ENCODE measurements at places on chromosomes 2 and 18.

GRCh38 chr2:48144777-48145176, 238.5 kb upstream of the FBXO11 start:
- peak; percentile 18 for DNase-seq

DNA sequence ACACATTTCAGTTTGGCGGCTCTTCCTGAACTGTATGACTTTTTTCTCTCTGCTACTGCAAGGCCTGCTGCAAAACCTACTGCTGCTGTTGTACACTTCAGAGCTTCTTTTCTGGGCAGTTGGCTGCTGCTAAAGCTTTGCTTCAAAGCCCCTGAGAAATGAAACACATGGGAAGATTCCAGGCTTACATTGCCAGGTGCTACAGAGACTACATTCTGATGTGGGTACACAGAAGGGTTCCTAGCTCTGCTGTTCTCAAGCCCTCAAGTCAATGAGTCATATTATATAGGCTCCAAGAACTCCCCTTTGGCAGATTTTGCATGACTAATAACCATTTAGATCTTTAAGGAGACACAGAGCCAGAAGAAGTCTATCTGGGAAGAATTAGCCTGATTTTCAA, 12.9 kb upstream of the PGAP1 start:
- no peak for DNase-seq

DNA sequence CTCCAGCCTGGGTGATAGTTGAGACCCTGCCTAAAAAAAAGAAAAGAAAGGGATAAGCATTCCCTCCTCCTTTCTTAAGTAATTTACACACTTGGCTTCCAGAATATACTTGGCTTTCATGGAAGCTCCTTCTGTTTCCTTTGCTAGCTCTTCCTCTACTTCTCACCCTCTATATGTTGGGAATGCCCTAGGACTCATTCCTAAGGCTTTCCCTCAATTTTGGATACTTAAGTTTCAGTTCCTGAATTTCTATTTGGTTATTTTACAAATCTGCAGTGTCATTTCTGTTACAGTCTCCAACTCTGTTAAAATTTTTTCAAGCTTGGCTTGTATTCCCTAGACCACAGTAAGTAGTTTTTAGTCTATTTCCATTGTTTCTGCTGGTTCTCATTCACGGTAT, 23.6 kb downstream of the SP3 start:
- DNase-seq = no peak

GRCh38 chr2:241354668-241355658, 1.1 kb upstream of the FARP2 start:
- peak; percentile 70 for DNase-seq

DNA sequence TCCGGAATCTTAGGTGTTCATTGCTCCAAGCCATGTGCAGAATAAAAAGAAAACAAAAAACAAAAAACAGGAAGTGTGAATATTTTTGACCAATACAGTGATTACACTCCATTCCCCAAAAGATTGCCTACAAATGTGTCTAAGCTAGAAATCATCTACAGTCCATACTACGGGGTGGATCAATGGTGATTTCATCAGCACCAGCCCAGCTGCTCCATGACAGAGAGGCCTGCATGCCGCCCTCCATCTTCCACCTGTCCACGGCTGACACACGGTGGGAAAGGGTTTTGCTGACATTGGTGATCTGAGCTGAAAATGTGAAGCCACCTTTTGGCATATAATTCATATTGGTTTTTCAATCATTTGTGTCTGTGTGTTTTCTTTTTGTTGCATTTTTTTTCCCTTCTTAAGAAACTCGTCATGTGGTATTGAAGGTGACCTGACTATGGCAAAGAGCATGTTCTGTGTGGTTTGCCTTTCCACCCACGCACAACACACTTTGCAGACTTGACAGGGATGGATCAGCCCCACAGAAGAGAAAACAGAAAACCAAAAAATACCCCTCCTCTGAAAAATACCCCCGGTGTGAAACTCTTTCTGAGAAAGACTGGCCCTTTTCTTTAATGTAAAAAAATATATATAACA, 533.1 kb downstream of the RNF144A start:
- peak; percentile 84 for DNase-seq

DNA sequence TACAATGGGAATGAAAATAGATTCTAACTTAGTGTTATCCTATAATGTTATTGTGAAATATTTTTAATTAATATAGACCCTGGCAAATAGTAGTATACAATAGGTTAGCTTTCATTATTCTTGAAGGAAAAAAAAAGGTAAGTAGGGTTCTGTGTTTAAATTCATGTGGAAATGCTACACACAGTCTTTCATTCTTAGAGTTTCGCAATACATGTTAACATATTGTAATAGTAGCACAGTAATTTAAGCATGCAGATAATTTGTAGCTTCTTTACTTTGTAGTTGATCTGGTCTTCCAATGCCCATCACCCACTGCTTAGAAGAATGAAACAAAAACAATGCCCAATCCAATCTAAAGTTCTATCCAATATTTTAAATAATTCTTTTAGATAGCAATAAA, 54.8 kb upstream of the MSTN start:
- no peak for DNase-seq

- DNase-seq = no peak
Observed at GRCh38 chr18:63208676-63209075, 110.9 kb downstream of the BCL2 start.

- DNase-seq = no peak
Observed at GRCh38 chr2:233338046-233338445, 16.2 kb upstream of the DGKD start.

GRCh38 chr2:209358992-209359391, 64.9 kb upstream of the MAP2 start:
- DNase-seq = no peak

DNA sequence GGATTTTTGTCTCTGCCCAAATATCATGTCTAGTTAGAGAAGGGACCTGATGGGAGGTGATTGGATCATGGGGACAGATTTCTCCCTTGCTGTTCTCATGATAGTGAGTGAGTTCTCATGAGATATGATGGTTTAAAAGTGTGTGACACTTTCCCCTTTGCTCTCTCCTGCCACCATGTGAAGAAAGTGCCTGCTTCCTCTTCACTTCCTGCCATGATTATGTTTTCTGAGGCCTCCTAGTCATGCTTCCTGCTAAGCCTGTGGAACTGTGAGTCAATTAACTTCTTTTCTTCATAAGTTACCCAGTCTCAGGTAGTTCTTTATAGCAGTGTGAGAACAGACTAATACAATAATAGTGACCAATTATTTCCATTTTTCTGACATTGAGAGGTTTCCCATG, 167.3 kb upstream of the CYRIA start:
- no peak for DNase-seq

GRCh38 chr2:26018184-26019055, 15.5 kb upstream of the RAB10 start:
- peak; percentile 75 for DNase-seq

GRCh38 chr2:45102579-45103117, 93.4 kb upstream of the SIX2 start:
- no peak for DNase-seq

DNA sequence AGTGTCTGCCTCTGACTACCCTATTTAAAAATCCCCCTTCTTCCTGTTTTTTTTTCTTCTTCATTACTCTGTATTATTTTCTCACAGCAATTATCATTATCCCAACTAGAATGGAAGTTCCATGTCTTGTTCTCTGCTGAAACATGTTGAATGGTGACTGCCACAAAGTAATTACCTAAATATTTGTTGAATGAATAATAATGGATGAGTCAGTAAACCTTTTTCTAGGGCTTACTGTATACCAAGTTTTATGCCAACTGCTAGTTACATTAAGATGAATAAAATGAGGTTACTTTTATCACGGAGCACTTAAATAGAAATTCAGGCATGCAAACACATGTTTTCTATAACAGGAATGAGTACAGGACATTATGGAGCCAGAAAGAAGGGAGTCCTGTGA, 490.6 kb downstream of the THSD7B start:
- DNase-seq = no peak

DNA sequence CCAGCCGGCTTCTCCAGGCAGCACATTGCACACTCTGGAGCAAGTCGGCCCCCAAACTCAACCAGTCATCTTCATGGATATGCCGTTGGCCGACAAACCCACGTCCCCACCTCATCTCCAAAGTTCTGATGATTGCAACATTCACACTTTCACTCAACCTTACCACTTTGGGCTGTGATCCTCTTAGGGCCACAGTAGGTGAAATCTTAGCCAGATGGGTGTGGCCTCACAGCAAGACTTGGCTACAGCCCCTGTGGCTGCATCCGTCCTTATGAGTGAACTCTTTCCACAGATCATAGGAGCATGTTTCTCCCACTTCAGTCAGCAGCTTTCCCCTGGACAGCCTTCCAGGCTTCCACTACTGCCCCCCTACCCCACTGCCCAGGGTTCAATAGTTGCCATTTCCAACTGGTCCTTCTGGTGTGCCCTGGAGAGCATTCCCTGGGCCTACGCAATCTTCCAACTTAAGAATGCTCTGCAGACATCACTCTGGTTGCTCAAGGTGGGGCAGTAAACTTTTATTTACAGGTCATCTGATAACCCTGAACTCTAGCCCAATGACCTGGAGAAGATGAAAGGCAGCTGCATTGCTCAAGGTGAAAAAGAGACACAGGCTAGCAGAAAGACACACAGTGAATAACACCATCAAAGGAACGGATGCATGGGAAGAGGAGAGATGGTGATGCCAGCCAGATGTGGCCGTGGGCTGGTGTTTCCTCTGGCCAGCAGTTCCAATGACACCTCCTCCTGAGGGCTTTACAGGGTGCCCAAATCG, 34.5 kb downstream of the ARL4C start:
- DNase-seq = peak; percentile 36

- no peak for DNase-seq
Observed at GRCh38 chr2:102111823-102112222, 30.7 kb upstream of the IL1R1 start.

DNA sequence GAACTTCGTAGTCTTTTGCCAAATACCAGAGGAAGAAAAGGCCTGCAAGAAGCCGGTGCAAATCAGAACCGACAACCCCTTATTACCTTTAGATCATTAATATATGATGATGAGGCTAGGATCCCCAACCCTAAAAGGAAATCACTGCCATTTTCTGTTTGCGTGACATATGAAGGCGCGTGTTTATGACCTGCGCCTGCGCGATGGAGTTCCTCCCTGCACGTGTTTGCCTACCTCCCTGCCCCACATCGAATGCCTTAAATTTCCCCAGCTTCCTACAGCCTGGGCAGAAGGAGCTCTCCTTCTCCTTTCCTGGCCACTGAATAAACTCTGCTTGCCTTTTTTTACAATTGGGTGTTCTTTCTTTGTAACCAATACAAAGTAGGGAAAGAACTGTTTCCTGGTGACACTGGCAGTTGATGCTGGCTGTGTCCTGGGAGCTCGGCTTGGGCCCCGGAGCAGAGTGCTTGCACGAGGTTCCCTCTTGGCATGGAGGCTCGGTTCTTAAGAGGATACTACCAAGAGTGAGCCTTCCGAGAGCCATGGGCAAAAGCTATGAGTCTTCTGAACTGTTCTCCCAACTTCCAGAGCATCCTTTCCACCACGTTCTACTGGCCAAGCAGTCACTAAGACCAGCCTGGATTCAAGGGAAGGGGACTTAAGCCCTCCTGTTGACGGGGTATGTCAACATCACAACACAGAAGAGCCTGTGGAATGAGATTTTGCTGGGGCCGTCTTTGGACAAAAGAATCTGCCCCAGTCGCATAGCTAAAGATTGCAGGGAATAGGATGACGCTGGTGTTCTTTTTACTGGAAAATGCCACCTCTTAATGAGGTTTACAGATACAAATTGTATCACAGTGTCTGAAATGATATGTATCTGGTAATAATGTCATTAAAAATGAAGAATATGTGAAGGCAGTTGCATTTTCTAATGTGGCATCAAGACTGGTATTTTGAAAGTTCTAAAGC, 179.8 kb downstream of the SH3BP4 start:
- DNase-seq = no peak

DNA sequence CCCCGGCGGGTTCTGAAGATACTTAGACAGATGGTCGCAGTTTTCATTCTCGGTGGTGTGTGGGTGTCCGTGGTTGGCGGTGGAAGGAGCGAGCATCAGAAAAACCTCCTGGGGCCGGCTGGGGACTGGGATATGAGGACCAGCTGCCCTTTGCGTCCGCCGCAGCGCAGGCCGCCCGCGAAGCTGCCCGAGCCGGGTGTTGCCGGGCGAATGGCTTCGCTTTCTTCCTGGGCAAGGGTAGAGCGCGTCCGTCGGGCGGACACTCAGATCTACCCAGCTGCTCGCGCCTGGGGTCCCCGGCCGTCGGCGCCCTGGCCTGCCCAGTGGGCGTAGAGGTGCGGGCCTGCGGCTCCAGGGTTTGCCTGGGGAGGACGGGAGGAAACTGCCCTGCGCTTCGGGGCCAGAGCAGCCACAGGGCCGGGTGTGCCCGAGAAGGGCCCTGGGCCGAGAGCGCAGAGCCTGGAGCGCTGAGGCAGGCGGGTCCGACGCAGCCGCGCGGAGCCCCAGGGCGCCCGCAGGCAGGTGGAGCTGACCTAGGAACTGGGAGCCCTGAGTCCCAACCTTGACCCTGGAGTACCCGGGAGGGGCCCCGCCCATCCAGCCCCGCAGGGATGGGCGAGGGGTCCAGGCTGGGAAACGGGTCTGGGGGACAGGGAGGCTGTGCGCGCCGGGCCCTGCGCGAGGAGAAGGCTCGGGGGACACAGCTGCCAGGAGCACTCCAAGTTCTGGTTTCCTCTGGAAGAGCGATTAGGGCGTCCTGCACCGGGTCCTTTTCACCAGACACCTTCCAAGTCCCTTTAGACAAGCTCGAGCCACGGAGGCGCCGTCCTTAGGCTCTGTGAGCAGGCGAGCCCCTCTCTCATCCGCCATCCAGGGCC, 1.3 kb downstream of the TWIST2 start:
- DNase-seq = no peak

GRCh38 chr2:98702127-98702802, 28.7 kb downstream of the MGAT4A start:
- DNase-seq = no peak

DNA sequence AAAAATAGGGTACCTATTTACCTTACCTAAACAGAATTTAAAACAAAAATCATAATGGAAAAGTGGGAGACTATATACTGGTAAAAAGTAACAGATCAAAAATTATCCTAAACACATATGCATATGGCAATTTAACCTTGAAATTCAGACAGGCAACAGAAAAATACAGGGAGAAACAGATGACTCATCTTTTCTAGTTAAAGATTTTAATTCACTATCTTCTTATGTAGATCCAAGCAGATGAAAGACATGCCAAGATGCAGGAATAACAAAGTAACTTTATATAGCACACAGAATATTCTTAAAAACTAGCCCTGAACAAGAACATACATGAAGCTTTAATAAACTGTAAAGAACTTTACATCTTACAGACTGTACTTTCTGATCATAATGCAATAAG, 30.9 kb downstream of the PRPF40A start:
- DNase-seq = no peak

DNA sequence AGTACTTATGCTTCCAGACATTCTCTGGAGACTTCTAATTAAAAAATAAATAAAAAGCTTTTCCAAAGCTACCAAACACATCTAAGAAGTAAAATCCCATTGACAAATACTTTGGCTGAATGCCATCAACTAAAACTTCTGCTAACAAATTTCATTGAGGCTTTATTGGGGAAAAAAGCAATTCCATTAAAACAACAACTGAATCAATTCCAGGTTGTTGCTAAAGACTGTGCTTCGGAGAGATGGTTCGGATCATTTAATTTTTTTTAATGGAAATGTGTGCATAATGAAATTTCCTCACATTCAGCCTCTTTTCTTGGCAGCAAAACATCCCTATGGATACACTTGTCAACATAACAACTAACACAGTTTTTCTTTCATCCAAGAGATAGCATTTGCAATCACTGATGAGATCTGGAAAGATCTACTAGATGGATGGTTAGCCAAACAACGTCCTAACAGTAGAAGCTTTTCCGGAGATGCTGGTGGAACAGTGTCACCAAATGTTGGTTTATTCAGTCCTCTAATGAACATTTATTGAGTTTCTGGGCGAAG, 446.1 kb upstream of the FAM98A start:
- no peak for DNase-seq

- no peak for DNase-seq
Observed at GRCh38 chr18:9280849-9281248, 53.7 kb upstream of the TWSG1 start.
